ENCODE measurements at places on chromosomes 16 and 17.

DNA sequence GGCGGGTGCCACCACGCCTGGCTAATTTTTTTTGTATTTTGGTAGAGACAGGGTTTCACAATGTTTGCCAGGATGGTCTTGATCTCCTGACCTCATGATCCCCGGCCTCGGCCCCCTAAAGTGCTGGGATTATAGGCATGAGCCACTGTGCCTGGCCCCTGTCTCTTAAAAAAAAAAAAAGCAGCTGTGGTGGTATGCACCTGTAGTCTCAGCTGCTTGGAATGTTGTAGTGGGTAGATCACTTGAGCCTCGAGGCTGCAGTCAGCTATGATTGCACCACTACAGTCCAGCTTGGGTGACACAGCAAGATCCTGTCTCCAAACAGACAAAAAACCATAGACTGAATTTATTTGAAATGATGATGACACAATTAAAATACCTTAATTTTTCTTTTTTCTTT lies 24.3 kb downstream of the CDK12 start:
- DNase-seq, result no peak

GRCh38 chr16:29729116-29729521 lies 16.7 kb downstream of the C16orf54 start:
- no peak for DNase-seq

DNA sequence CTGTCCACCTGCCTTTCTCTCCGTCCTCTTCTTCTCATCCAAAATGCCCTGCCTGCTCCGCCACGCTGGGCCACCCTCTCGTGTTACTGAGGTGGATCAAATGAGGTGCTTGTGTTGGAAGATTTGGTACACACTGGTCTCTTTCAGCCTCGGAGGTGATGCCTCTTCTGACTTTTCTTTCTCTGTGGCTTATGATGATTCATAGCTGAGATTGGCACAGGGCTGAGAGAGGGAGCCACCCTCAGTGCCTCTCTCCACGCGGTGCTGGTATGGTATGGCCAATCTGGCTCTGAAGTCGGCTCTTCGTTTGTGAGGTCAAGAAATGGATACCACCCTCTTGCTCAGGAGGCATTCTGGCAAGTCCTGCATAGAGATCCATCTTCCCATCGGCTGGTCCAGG lies 82.4 kb downstream of the PLCG2 start:
- no peak for DNase-seq

DNA sequence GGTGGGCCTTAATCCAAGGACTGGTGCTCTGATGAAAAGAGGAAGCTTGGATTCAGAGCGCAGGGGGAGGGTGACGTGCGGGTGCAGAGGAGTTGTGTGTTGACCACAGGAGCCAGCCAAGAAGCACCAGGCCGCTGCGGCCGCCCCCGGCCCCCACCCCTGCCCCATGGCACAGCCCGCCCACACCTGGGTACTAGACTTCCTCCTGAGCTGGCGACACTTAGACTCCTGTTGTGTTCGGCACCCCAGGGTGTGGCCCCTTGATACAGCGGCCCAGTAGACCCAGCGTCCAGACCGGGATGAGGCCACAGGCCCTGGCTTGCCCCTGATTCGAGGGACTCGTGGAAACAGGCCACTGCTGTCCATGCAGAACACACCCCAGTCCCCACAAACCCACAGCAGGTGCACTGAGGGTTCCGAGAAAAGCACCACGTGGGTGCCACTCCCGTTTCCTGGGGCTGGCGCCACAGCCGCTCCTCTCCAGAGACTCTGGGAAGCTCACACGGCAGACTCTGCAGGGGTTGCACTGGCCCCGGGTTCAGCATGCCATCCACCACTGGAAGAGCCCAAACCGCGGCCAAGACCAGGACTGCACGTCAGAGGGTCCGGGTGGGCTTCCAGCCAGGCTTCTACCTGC lies 5.7 kb upstream of the SNAI3 start:
- DNase-seq, result no peak

DNA sequence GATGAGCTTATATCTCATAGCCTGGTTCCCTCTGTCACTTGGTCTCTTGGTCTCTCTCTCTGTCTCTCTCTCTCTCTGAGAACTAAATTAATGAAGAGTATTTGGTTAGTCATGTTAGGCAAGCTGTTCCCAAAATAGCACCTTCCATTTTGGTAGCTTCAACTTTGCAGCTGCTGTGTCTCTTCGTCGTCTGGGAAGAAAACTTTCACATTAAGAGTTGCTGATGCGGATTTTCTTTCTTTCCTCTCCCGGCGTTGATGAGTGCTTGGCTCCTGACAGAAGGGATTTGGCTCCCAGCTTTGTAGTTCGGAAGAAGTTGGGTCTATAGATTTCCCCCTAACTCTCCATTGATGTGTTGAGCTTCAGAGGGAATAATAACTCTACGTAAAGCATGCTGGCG lies at the start of gene RBFOX1:
RBFOX1 (plus strand) TSS at position 235 of the 400 bp plus-strand sequence.
- DNase-seq, result no peak

DNA sequence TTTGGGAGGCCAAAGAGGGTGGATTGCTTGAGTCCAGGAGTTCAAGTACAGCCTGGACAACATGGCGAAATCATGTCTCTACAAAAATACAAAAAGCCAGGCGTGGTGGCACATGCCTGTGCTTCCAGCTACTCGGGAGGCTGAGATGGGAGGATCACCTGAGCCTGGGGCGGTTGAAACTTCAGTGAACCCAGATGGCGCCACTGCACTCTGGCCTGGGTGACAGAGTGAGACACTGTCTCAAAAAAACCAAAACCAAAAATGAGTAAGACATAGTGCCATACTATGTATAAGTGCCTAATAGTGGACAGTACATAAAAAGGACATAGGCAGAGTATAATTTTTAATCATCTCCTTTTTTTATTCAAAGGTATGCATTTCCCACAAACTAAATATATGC lies 4.0 kb downstream of the CTC1 start:
- DNase-seq, result no peak

DNA sequence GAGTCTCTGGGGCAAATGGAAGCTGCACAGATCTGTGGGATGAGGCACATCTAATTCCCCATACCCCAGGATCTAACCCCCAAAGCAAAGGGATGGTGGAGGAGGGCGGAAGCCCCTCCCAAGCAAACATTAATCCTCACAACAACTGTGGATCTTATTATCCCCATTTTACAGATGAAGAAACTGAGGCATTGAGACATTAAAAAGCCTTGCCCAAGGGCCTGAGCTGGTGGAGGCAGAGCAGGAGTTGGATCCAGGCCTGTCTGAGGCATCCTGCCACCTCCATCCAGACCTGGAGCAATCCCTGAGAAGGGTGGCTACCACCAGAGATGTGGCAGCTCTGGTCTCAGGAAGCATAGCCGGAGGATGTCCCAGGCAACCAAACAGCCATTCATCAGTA lies 17.7 kb upstream of the CBFB start:
- DNase-seq, result no peak

DNA sequence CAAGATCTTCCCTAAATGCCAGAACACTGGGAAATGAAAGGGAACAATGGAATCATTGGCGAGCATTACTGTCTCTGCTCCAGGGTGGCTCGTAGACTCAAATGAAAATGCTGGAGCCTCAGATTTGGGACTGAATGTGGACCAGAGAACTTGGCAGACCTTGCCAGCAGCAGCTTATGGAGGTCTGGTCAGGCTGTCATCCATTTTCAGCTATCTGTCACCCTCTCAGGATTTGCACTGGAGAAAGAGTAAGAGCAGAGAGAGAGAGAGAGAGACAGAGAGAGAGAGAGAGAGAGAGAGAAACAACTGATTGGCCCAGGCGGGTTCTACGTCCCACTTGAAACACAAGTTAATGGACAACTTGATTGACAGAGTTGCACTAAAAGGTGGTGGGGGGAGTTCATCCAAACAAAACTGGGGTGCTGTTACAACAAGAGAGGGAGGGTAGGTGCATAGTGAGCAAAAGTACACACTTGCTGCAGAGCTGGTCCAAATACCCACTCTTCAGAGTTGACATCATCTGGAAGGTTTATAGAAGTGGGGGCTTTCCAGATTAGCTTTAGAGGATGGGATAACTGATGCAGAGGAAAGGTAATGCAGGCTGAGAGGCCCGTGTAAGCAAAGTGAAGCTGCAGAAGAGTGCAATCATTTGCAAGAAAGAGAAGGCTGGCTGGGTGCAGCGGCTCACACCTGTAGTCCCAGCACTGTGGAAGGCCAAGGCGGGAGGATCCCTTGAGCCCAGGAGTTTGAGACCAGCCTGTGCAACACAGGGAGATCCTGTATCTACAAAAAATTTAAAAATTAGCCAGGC lies 16.5 kb upstream of the NSMCE1 start:
- no peak for DNase-seq

Measured in activated naive CD8-positive, alpha-beta T cell treated with anti-CD3 and anti-CD28 coated beads for 36 hours (primary cell).